ENCODE measurements at places on chromosomes 2 and 18.

GRCh38 chr2:144362401-144362800 is 157.5 kb downstream of the ZEB2 start:
- DNase-seq, result no peak

DNA sequence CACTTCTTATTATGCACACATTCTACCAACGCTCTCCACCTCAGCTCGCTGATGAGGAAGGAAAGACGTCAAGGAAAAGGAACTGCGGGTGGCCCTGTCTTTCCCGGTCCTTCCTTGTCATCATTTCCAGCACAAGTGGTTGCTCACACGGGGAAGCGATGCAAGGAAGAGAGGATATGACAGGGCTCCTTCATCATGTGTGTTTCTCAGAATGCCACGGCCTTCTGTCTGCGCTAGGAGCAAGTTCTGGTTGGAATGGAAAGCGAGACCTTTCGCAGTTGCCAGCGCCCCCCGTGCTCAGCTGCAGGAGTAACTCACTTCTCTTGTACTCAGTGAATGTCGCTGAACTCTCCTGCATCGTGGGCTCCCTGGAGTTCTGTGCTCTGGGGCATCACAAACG is 191.8 kb upstream of the GLI2 start:
- DNase-seq, result no peak

DNA sequence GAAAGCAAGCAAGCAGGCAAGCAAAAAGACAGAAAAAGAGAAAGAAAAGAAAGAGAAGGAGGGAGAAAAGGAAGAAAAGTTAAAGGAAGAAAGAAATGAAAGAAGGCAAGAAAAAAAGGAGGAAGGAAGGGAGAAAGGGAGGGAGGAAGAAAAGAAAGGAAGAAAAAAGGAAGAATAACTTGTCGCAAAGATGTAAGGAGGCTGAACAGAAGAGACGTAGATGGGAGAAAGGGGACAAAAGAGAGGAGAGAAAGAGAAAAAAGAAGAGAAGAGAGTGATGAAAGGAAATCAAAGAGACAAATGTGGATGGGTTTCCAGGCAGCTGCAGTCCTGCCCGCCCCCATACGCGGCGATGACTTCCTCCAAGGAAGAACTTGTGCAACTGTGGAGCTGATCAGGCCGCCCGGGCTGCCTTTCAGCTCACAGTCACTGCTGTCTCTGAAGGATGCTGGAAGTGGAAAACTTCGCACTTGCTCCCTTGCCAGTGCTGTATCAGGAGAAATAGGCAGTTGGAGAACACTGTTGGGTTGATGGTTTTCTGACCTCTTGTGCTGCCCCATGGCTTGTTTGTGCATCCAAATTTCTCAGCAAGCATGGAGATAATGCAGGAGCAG is 52.9 kb downstream of the TRIB2 start:
- no peak for DNase-seq

DNA sequence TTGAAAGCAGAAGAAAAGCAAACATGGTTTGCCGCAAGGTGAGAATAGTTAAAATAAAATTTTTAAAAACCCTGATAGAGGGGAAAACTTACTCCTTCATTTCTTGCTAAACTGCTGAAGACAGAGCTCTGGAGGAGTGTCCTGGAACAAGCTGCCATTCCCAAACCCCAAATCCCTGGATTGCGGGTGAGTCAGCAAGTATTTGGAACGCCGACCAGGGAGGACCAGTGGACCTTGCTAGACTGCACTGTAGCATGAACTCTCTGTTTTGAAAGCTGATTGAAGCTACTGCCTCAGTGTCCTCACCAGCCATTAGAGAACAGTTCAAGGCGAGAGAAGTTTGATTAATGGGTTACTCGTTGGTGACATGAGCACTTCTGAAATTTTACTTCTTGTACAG is 99.4 kb upstream of the RASGRP3 start:
- no peak for DNase-seq

DNA sequence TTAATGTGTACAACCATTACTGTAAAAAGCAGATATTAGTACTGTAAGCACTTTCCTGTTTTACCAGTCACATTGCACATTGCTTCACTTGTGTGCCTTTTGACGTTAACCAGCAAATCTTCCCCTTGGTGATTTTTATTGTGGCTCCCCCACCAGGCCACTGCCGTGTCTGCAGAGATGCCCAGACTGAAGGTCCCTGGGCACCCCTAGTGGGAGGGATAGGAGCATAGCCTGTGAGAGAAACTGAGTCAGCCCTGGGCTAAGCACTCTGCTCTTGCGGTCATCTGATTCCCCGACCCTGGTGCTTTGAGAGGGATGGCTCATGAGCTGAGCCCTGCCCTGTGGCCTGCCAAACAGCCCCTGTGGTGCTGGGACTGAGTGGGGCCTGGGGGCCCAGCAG is 73.4 kb downstream of the INPP4A start:
- no peak for DNase-seq

GRCh38 chr2:106573773-106574172 is 86.6 kb downstream of the CD8B2 start:
- DNase-seq, result no peak

- DNase-seq, result no peak
Observed at GRCh38 chr2:233611284-233611683, 6.1 kb upstream of the UGT1A8 start.

- no peak for DNase-seq
Observed at GRCh38 chr18:60663060-60663989, 290.8 kb upstream of the MC4R start.

DNA sequence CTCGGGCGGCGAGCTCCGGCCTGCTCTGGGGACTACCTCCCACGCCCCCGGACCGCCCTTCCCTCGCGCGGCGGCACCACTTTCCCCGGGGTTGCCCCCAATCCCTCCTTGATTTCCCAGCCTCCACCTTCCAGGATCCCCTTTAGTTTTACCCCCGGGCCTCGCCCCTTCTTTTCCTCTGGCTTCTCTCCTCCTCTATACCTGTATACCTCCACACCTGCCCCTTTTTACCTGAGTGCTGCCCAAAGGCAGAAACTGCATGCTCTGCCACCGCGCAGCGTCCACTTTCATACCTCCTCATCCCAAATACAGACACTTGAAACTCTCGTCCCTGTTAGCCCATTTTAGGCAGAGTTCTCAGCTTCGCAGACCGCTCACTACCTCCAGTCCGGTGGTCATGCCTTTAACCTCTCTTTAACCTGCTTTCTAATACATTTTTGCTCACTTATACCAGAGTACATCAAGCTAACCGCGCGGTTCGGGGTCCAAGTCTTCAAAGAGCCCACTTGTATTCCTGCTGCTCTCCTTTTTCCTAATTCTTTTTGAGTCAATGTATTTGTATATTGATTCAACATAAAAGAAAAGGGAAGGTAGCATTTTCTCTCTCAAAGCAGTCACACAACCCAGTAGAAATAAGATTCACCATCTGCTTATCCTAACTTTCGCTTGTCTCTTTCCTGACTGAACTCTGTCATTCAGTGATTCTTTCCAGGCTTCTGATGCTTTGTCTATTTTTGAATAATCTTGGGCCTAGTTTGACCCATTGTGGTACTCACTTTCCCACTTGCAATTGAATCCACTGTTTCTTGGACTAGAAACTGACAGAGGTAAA is 901 bp downstream of the SPOPL start:
- peak; percentile 12 for DNase-seq

DNA sequence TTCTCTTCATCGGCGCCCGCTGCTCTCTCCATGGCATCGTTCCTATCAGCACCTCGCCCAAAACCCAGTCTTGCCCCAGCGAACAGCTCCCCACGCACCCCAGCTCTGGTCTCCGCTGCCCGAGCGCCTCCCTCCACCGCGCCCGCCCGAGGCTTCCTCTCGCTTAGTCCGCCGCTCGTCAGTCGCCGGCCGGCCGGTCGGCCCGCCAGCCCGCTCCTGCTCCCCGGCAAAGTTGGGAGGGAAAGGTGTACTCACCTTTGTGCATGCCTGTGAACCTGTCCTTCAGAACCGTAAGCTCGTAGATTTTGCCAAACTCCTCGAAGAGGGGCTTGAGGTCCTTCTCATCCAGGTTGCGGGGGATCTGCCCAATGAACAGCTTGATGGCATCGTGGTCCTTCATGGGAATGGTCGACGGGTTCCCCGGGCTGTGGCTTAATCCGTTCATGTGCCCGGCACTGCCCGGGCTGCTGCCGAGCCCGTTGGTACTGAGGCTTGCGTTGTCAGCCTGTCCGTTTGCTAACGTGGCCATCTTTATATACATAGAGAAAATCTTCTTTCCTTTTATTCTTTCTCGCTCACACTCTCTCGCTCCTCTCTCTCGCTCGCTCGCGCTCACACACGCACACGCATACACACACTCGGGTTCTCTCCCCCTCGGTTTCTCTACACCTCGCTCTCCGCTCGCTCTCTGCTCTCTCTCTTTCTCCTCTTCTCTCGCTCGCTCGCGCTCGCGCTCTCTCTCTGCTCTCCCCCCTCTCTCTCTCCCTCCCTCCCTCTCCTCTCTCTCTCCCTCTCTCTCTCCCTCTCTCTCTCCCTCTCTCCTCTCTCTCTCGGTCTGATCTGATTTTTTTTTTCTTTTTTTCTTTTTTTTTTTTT is at the start of gene CELF4:
TSS of gene CELF4 (minus strand) at position 698 of the 876 bp plus-strand sequence.
- no peak for DNase-seq

DNA sequence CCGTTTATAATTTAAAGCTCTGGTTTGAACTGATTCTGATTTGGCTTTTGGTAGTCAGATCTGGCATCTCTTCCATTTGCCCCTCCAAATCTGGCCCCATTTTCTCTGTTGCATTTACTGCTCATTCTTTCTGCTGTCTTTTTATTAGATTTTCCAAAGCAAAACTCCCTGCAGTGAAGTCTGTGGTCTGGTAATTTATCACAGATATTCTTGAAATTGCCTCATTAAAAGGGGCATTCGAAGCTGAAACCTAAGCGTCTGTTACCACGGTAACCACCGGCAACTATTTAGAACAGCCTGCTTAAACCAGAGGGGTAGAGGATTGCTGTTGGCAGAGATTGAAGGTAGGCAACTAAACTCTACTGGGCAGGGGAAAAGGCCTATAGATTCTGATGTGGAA is 111.5 kb upstream of the UPP2 start:
- no peak for DNase-seq

DNA sequence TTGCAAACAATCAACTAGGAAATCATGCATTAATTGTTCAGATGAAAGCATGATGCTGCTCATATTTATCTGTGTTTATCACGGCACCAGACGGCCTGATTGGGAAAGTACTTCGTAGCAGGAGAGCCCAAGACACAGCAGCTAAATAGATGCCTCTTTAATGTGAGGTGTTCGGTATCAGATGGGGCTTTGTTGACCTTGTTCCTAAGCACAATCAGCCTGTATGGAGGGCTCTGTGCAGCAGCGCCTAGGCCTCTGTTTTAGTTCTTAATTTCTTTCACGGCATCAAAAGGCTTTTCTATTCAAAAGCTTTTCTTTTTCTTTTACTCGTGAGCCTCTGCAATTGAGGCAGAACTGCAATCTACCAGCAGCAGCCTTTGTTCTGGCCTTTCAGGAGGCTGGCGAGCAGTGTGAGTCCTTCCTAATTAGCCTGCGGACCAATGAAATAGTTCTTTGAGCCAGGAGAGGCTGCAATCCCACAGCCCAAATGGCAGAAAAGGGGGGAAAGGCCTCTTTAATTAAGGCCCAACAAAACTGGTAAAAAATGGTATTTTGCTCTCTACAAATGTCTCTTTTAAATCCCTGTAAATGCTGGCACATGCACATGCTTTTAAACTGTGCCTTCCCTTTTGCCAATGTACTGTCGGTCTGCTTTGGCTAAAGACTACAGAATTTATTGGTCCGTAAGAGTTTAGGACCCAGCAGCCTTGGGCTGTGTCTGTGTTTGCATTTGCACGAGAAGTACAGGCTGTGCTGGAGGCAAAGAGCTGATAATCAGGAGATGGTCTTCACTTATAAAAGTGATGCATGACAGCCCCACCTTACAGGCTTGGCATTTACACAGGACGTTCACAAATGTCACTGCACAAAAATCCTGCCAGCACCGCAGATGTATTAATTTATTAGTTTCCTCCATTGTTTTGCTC is 159.6 kb downstream of the RND3 start:
- DNase-seq, result no peak

- DNase-seq, result no peak
Observed at GRCh38 chr2:167237478-167237877, 349.2 kb downstream of the XIRP2 start.

DNA sequence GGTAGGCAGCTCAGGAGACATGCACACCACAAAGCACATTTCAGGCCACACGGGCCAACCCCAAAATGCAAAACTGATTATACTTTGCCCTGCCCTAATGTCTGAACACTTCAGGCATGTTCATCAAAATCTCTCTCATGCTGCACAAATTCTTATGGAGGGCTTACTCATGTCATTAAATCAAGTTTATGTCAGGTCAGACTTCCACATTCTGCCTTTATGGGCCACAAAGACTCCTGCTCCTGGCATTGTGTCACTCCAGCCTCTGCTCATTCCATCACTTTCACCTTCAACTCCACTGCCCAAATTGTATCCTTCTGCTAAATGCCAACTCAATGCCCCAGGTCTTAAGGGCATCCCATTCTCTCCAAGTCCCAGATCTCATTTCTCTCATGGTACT is 9.2 kb downstream of the UXS1 start:
- no peak for DNase-seq

DNA sequence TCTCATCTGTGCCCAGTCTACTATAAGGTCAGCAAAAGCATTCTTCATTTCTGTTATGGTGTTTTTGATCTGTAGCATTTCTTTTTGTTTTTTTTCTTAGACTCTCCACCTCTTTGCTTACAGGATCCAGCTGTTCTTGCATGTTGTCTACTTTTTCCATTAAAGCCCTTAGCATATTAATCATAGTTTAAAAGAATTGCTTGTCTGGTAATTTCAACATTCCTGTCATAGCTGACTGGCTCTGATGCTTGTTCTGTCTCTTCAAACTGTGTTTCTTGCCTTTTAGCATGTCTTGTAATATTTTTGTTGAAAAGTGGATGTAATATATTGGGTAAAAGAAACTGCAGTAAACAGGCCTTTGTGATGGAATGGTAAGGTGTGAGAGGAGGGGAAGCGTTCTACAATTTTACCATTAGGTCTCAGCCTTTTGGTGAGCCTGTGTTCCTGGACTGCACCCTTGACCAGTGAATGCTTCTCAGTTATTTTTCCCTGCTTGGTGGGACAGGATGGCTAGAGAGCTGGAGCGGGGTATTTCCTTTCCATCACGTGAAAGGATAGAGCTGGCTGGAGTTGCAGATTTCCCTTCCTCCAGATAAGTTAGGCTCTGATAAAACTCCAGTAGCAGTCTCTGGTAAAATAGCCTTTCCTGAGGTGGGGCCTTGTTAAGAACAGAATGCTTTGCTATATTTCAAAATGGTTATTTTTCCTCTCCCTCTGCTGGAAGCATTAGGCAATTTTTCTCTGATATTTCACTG is 65.4 kb downstream of the PLA2R1 start:
- no peak for DNase-seq

GRCh38 chr2:58532641-58533040 is 291.5 kb upstream of the FANCL start:
- DNase-seq, result no peak

Data from RWPE1 (cell line).